Upper lobe of left lung (tissue), 6 donors: ENCODE measurements at places on chromosomes 6 and 20. TPM values are rescaled to one million over a fixed set of nuclear protein-coding genes. Genes with fewer than 3 reads are reported as not detected.

The LPIN3 gene
- total RNA-seq = 14.0 TPM

The HCRTR2 gene
- total RNA-seq = not detected

The GMPR gene
- total RNA-seq = 25.6 TPM

The TREML1 gene
- 2.6 TPM for total RNA-seq

The ZNF512B gene
- 15.5 TPM for total RNA-seq

The ELOVL4 gene
- total RNA-seq = 0.17 TPM

The OR2H2 gene
- total RNA-seq = not detected

The PDE7B gene
- total RNA-seq = 4.4 TPM

The ENPP3 gene
- total RNA-seq = 0.33 TPM

The TCP11 gene
- total RNA-seq = not detected

The DCDC2 gene
- total RNA-seq = 7.9 TPM

The RIPOR2 gene
- 44.1 TPM for total RNA-seq

The DDO gene
- total RNA-seq = 2.1 TPM

The SCUBE3 gene
- 1.1 TPM for total RNA-seq

The C6orf163 gene
- 7.1 TPM for total RNA-seq

GRCh38 chr6:159935065-159935464, 33.8 kb upstream of the IGF2R start:
- no peak for DNase-seq

DNA sequence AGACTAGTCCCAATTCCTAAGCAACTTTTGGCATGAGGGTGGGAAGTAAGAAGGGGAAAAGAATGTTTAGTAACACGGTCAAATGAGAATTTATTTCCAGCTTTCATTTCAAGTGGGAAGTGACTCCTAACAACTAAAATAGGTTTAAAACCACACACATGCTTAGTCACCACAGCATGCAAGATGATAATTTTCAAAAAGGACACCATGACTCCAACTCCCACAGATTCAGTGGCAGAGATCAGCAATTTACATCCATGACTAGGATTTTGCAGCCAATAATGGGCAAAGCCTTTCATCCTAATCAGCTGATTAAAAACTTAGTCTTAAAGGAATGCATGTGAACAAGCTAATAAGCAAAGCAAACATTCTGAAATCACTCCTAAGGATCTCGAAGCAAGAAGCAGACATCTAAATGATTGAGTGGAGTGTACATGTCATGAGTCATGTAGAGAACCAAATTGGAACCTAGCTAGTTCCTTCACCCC, 48.1 kb upstream of the GCLC start:
- no peak for DNase-seq

DNA sequence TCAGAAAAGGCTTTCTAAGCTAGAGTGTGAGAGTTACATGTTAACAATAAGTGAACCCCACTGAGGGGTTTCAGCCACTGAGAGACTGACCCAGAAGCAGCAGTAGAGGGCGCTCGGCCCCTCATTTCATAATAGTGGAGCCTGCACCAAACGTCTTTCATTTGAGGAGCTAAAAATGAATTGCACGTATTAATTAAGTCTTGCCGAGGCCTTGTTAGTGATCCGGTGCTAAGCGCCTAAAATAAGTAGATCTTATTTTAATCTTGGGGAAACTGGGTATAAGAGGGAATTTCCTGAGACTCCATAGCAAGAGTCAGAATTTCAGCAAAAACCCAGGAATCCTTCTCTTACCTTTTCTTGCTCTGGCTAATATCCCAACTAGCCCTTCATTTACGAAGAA, 209.7 kb downstream of the FARS2 start:
- peak; percentile 57 for DNase-seq

DNA sequence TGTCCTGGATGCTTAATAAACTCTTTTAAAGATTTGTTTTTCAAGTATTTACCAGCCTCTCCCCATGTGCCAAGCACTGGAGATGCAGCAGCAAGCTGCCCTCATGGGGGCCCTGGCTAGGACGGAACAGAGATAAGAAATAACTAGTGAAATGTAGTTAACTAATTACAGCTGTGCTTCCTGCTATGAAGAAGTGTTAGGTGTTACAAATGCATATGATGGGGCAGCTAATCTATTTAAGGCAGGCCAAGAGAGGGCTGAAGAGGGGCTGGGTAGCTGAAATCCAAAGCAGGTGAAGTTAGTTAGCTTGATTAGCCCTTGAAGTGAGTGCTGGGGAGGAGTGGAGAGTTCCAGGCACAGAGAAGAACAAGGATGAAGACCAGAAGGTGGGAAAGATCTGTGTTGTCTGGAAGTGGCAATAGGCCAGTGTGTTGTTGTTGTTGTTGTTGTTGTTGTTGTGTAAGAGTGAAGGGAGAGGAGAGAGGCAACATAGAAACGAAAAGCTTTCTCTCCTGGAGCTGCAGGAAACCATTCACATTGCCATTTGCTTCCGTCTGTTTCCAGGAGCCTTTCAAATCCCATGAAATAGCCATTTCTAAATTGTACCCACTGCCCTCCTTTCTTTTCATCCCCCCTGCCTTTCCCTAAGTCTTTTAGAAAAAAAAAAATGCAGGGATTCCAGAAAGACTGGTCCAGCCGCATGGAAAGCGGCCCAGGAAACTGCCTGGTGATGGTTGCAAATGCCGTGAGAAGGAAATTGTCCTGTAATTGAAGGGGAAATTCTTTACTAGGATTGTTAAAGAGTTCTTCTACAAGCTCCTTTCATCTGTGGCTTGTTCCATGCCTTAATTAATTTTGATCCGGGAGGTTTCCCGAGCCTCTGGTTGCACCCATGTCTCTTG, 119.6 kb downstream of the TFAP2C start:
- DNase-seq = no peak

DNA sequence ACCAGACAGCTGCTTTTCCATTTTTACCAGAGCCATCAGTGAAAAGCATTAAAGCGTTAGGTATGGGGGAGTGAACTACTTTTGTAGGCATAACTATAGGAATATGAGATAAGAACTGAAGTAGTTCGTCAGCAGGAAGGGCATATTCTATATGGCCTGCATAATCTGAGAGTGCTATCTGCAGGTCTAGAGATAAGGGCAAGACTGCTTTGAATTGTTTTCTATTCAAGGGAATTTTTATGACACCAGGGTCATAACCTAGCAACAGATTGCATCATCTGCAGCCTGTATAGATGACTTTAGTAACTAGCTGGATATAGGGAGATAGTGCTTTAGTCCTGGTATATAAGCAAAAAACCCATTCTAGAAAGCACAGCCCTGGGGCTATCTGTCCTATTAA, 437.3 kb upstream of the HTR1E start:
- DNase-seq = no peak

GRCh38 chr6:39339096-39339867, 16.8 kb upstream of the KCNK16 start:
- no peak for DNase-seq

DNA sequence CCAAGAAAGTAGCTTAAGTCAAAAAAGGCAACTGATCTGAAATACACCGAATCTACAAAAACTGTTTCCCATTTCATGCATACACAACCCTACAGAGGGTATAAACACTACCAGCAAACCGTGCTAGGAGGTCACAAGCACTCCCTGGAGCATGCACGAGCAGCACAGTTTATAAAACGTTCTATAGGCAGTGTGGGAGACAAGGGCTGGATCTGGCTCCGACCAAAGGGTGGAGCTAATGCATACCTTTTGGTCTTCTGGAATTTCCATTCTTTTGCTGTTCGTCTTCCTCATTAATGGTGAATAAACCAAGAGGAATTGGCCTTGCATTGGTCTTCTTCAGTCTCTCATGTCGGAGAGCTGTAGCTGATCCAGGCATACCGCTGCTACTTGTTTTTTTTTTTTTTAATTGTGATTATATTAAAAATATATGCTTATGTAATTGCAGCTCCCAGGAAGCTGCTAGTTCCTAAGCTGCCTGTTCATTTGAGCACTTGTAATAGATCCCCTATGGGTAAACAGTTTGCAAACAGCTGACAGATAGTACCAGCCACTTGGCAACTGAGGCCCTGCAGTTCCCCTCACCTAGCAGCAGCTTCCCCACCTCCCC, 24.5 kb downstream of the MAP7 start:
- no peak for DNase-seq

- DNase-seq = no peak
Measured at GRCh38 chr6:29992807-29993206, 50.5 kb downstream of the HLA-A start.

GRCh38 chr6:155527443-155527842, 71.8 kb upstream of the NOX3 start:
- no peak for DNase-seq

DNA sequence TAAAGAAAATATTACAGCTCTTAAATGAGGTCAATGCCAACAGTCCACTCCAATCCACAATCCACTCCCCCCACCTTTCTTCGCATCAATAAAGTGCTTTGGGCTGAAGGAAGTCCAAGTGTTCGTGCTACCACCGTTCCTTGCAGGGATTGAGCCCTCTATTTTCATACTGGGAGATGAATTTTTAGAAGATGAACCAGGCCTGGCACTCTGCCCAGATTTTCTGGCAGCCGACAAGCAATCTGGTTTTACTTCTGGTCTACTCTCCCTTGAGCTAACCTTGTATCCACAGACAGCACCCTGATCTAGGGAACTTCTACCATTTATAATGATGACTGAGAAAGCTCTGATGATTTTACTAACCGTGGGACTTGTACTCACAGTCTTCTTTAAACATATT, 72.3 kb downstream of the BTBD9 start:
- no peak for DNase-seq

DNA sequence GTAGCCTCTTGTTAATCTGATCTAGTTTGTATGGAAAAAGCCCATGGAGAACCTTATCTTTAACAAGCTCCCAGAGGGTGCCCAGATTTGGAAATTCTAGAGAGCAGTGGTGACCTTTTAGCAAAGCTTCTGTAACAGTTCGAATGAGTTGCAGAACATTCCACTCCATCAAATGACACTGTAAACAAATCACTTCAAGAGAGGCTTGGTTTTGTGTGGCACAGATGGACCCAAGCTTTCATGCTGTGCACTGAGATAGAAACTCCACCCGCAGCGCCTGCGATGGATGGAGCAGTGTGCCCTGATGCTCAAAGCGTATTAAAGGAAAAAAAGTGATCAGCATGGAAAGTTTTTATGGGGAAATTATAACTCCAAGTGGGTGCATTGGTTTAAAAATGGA, 55.1 kb upstream of the ISM1 start:
- no peak for DNase-seq

- DNase-seq = no peak
Measured at GRCh38 chr6:159639721-159640120, 53.3 kb downstream of the SOD2 start.
